ENCODE measurements at places on chromosomes 16 and 17. TPM values are rescaled to one million over a fixed set of nuclear protein-coding genes. Genes with fewer than 3 reads are reported as not detected.

GRCh38 chr17:81114351-81115093 lies 50.8 kb upstream of the PVALEF start:
- H3K36me3 ChIP-seq, result no peaks in the 10 kb centered on the region
- peaks cover 11% of the 10 kb centered on the region for H3K4me1 ChIP-seq
- no peak for DNase-seq
- no peak overlapping the region for H3K4me3 ChIP-seq
- H3K27ac ChIP-seq, result no peak overlapping the region
- no peaks in the 10 kb centered on the region for H3K27me3 ChIP-seq

DNA sequence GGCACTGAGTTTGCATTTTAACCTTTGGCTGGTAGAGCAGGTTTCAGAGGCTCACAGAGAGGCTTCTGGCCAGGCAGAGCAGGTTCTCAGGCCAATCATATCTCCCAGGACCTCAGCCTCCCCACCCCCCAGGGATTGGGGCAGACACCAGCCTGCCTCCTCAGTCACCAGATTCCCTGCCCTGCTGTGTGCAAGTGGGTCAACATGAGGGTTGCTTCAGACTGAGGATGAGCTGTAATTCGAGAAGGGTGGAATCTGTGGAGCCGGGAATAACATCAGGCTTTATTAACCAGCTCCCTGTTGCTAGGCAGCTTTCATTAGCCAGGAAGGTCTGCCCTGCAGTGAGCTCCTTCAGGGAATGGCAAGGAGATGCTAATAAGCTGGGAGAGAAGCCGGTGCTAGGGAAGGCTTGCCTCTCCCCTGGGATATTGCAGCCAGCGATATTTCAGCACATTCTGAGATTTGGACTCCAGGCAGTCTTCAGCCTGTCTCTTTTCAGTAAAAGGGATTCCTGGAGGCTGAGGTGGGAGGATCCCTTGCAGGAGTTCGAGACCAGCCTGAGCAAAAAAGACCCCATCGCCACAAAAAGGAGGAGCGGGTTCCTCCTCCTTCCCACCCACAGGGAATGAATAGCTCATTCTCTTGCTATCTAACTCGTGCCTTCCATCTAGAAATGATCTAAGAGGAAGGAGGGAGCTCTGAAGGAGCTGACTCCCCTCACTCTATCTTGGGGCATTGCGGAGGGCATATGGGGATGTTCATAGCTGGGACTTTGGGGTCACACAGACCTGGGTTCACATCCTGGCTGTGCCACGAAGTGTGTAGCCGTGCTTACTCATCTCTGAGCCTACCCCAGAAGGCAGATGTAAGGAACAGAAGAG lies 10.7 kb downstream of the SGSM2 start:
- no peak for DNase-seq
- H3K27me3 ChIP-seq, result no peaks in the 10 kb centered on the region
- H3K27ac ChIP-seq, result no peak overlapping the region
- peaks cover 12% of the 10 kb centered on the region for H3K36me3 ChIP-seq
- no peak overlapping the region for H3K4me3 ChIP-seq
- H3K4me1 ChIP-seq, result peaks cover 2% of the 10 kb centered on the region

Gene ZPBP2
- not detected for total RNA-seq

GRCh38 chr16:13742928-13743327 lies 177.0 kb upstream of the ERCC4 start:
- H3K36me3 ChIP-seq, result no peaks in the 10 kb centered on the region
- no peaks in the 10 kb centered on the region for H3K27me3 ChIP-seq
- no peak overlapping the region for H3K27ac ChIP-seq
- no peak for DNase-seq
- H3K4me1 ChIP-seq, result no peaks in the 10 kb centered on the region

Gene CFAP20
- total RNA-seq, result 147 TPM

GRCh38 chr16:84044118-84044488 lies 1.5 kb upstream of the SLC38A8 start:
- no peaks in the 10 kb centered on the region for H3K4me1 ChIP-seq
- no peak overlapping the region for H3K4me3 ChIP-seq
- H3K27ac ChIP-seq, result no peak overlapping the region

DNA sequence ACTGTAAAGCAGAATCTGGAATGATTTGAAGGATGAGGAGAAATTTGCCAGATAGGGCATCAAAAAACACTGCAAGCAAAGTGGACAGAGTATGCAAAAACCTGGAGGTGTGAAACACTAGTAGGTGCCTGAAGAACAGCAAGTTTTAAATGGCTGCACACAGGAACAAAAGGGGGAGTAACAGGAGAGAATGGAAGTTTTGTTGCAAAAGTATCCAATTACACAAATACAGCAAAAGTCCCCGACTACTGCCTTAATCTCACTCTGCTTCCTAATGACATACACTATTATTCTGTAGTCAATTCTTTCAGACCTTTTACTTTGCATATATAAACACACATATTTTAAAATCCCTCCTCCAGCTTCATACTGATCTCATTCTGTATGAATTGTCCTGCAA lies 1.5 kb downstream of the HEATR6 start:
- H3K36me3 ChIP-seq, result peaks cover 31% of the 10 kb centered on the region
- H3K27ac ChIP-seq, result peak overlapping the region; percentile 76
- H3K4me1 ChIP-seq, result peaks cover 15% of the 10 kb centered on the region
- no peak for DNase-seq
- H3K27me3 ChIP-seq, result no peaks in the 10 kb centered on the region

GRCh38 chr17:40086150-40087044 lies 14.0 kb downstream of the NR1D1 start:
- H3K4me1 ChIP-seq, result no peaks in the 10 kb centered on the region
- H3K4me3 ChIP-seq, result no peak overlapping the region
- no peak overlapping the region for H3K27ac ChIP-seq
- no peaks in the 10 kb centered on the region for H3K27me3 ChIP-seq
- peak; percentile 52 for DNase-seq
- peaks cover 59% of the 10 kb centered on the region for H3K36me3 ChIP-seq

DNA sequence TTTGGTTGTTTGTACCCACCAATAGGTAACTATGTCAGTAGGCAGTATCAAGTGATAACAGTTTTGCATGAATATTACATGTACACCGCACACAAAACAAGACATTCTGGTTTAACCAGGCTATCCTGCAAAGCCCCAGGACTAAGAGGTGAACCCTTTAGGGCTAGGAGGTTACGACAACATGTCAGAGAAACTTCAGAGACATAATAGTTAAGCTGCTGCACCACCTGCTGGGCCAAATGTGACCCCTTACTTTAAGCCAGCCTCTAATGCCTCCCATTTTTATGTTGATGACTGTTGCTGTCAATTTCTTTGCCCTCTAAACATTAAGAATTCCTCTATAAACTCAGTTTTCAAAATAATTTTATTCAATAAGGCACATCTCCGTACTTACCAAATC lies 15.4 kb downstream of the SRP68 start:
- H3K27ac ChIP-seq, result no peak overlapping the region
- no peak for DNase-seq
- no peak overlapping the region for H3K4me3 ChIP-seq
- no peaks in the 10 kb centered on the region for H3K4me1 ChIP-seq
- H3K27me3 ChIP-seq, result no peaks in the 10 kb centered on the region

DNA sequence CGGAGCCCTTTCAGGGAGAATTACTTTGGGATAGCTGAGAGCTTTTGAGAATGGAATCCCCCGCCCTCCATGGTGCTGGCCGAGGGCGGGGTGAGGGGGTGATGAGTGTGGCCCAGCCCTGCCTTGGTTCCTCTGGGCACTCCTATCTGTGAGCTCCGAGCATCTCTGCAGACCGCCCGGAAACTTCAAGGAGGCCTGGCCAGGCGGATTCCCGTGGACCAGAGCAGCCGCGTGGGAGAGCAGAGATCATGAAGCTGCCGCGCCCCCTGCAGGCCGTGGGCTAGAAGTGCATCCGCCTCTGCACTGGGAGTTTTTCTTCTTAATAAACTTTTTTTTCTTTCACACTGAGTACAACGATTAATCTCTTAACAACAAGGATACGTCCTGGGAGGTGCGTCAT lies 392.9 kb upstream of the EEF2KMT start:
- H3K36me3 ChIP-seq, result no peaks in the 10 kb centered on the region
- H3K27me3 ChIP-seq, result no peaks in the 10 kb centered on the region
- no peaks in the 10 kb centered on the region for H3K4me1 ChIP-seq
- no peak overlapping the region for H3K4me3 ChIP-seq

Gene RANBP10
- total RNA-seq, result 29.4 TPM

Gene TEKT3
- 1.2 TPM for total RNA-seq

Gene SLC6A2
- not detected for total RNA-seq

DNA sequence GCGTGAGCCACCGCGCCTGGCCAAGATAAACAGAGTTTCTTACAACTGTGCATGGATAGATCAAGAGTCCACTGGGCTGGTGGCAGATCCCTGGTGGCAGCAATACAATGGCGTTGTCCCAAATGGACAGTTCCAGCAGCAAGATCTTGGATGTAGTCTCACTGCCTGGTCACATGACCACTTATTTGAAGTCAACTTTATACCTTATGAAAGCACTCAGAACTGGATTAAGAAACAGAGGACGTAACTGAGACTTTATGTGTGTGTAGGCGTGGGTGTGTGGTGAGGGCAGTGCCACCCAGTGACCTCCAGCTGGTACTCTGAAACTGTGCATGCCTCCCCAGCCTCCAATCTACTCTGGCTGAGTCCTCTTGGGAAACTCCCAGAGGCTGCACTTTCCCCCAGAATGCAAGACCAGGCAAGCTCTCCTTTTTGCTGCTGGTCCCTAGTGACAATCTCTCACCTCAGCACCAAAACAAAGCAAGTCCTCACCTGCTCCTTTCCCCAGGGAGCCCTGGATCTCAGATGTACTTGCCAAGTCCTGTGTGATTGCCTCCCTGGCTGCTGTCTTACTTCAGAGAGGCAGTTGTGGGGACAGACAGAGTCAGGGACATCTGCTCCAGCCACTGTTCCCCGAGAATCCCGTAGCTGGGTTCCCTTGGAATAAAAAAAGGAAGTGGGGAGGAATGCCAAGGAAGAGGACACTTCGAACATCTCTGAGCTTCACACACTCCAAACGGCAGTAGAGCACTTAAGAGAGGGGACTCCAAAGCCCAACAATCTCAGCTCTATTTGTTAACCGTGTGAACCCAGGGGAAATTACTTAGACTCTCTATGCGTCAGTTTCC lies 11.7 kb upstream of the ST6GALNAC2 start:
- peaks cover 12% of the 10 kb centered on the region for H3K4me1 ChIP-seq
- DNase-seq, result no peak

Data from CD4-positive, CD25-positive, alpha-beta regulatory T cell (primary cell).